Stomach (tissue), 19 donors: ENCODE measurements at places on chromosomes 12 and 14. TPM values are rescaled to one million over a fixed set of nuclear protein-coding genes. Genes with fewer than 3 reads are reported as not detected.

- DNase-seq: no peak
These were observed 25.0 kb downstream of the PRICKLE1 start for GRCh38 chr12:42564556-42564955.

Gene FGF6
- total RNA-seq: not detected

GRCh38 chr14:94485944-94486841 lies 10.2 kb upstream of the SERPINA9 start:
- DNase-seq: peak; percentile 62

DNA sequence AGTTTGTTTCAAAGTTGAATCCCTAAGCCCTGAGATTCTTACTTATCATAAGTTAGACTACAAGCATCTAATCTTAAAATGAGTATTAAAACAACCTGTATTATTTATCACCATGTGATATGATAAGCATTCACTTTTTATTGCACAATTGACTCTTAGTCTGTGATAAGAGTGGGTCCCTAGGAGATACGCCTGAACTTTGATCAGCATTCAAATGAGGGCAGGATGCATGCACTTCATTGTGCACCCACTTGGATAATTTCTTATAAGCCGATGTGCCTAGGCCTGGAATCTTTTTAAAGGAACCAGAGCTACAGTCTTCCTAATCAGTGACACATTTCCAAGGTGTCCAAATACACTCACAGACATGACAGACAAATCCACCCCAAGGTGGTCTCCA lies 31.4 kb upstream of the SPTLC2 start:
- DNase-seq: no peak

GRCh38 chr14:44370727-44371126 lies 136.4 kb downstream of the FSCB start:
- DNase-seq: no peak

Gene ADAMTS20
- total RNA-seq: 0.55 TPM

GRCh38 chr12:45880533-45880932 lies 109.8 kb downstream of the SCAF11 start:
- DNase-seq: no peak

Gene DIO3
- total RNA-seq: not detected

Gene CCDC175
- total RNA-seq: not detected

DNA sequence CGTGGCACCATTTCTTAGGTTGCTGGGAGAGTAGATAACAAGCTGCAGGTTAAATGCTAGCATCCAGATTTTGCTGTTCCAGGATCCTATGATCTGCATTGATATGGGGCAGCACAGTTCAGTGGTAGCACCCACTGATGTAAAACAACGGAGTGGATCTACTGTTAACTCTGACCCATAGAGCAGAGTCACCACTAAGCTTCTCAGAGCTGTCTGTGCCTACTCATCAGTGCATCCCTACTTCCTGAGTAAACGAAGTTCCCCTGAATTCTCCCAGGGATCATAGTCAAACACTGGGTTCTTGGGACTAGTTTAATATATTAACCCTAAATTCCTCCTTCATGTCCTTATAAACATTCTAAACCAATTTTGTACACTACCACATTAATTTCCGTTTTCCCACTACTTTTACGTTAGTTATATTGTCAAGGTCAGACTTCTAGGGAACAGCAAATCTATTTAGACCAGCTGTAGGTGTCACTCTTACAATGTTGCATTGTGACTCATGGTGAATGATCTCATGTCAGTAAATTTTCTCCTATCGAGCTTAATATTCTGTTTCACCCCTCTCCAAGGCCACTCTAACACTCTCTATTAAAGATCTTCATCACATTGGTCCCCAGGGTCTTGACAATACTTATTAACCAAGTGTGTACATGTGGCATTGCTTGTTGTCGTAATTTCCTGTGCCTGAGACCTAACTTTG lies 10.3 kb downstream of the RERGL start:
- no peak for DNase-seq

DNA sequence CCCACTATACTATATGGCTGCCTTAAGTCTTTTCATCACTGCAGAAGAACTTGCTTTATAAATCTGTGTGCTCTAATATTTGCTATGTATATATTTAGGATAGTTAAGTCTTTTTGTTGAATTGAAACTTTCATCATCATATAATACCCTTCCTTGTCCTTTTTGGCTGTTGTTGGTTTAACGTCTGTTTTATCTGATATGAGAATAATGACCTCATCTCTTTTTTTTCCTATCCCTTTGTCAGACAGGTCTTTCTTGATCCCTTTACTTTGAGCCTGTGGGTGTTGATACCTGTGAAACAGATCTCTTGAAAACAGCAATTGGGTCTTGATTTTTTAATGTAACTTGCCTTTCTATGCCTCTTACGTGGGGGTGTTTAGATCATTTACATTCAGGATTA lies 316.3 kb downstream of the TMTC2 start:
- DNase-seq: no peak

GRCh38 chr12:132276827-132277373 lies 52.5 kb downstream of the GALNT9 start:
- no peak for DNase-seq

DNA sequence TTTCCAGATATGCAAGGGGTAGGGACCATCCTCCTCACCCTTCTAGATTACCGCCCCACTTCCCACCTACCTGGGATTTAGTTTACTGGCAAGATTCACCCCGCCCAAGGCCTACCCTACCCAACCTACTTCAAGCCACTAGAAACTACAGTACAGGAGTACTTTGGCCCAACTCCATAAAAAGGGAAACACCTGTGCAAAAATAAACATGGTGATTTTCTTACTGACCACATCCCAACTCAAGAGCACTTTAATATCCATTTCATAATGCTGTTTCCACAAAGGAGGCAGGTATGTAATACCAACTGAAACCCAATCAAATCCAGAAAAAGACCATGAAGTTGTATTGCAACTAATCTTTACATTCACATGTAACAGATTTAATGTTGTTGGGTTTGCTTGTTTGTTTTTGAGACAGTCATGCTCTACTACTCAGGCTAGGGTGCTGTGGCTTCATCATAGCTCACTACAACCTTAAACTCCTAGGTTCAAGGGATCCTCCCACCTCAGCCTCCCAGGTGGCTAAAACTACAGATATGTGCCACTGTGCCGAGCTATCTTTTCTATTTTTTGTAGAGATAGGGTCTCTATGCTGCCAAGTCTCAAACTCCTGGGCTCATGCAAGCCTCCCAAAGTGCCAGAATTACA lies 41.7 kb upstream of the RAP1B start:
- DNase-seq: no peak

DNA sequence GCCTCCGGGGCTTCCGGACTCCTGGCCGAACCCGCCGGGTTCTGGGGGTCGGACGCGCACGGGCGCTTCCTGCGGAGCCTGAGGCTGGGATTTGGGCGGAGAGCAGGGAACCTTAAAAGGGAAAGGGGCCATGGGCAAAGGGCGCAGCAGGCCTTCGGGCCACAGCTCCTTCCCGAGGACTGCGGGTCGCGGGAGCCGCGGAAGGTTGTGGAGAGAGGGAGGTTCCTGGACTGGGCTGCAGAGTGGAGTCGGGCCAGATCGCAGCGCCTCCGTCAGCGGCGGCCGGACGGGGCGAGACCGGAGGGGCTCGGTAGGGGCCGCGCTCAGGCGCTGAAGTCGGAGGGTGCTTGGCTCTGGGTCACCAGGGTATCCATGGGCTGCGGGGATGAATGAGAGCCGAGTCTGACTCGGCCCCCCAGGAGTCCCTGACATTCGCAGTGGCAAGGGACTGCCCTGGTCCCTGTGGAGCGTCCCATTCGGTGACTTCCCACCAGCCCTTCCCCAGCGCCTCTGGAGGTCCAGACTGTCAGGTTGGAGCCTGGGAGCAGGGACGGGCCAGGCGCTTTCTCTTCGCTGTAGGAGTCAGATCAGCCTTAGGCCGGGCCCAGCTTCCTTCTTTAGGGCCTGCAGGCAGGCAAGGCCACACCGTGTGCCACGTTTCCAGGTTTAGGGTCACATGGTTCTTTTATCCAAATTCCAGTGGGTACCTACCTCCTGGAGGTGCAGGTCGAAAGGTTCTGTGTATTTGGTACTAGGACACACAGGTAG lies 938 bp upstream of the SLC25A29 start:
- peak; percentile 70 for DNase-seq

DNA sequence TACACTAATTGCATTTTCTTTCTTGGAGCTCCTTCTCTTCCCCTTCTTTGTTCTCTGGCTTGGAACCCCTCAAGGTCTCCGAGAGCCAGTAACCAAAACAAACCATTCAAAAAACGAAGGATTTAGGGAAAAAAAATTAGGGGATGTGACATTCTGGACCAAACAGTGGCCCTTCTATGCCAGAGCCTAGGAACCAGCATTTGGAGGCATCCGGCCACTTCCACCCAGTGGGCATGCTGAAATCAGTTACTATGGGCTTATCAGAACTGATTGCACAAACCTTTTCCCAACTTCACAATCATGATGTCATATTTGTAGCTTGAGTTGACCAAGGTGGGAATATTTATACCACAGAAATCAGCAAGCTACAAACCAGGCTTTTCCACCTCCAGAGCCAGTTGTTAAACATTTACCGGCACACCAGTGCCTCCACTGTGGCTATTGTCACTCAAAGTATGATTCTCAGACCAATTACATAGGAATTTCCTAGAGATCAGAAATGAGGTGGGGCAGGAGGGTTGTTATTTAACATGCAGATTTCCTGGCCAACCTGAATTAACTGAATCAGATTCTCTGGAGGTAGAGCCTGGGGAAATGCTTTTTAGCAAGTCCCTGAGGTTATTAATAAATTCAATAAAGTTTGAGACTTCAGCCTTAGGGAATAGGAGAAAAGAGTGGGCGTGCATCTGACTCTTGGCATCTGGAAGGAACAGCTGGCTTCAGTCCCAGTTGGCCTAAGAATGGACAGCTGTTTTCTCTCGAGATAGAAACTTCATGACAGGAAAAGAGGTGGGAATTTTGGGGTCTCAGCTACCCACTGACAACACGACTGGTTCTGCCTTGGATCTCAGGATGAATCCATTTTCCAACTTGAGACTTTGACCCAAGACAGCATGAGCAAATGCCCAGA lies 273.9 kb downstream of the ZFP36L1 start:
- DNase-seq: no peak

DNA sequence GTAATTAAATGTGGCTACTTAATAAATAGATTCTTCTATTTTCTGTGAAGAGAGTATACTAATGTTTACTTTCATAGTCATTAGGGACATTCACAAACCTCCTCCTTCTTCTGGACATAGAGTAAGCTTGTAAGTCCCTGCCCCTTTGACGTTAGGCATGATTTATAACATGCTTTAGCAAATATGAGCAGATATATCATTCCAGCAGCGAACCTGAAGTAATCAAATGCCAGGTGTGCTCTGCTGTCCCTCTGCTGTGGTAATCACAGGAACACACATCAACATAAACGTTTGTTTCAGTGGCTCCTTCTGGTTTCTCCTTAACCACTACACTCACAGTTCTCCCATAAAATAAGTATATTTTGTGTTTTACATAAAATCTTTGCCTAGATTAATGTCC lies 961.8 kb downstream of the FLRT2 start:
- peak; percentile 12 for DNase-seq

Gene SPX
- not detected for total RNA-seq

- DNase-seq: no peak
These were observed 334.3 kb upstream of the OR4E1 start for GRCh38 chr14:22007784-22008412.

DNA sequence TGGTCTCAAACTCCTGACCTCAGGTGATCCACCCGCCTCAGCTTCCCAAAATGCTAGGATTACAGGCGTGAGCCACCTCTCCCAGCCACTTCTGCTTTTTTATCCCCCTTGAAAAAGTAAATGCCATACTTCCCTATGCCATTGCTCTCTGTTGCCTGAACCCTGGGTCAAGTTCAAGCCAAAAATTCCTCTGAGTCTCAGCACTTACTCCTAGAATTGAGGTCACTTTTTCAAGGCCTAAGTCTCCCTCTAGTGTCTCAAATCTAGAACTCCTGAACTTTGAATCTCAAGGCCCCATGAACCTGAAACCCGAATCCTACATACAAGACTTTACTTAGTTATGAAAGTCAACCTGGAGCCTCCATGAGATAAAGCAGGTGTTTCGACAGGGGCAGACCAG lies 1.4 kb upstream of the APOBEC1 start:
- DNase-seq: peak; percentile 21

DNA sequence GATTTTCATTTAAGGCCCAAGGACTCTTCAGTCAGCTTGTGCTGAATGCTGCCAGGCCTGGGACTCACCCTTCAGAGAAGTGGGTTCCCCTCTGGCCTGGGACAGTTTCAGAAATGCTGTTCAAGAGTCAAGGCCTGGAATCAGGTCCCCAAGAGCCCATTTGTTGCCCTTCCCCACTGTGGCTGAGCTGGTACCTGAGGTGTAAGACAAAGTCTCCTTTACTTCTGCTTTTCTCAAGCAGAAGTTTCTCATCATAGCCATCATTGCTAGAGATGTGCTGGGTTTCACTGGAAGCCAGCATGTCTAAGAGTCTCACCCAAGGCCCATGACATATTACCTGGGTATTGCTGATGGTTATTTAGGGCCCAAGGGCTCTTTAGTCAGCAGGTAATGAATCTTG lies 8.9 kb downstream of the FANCM start:
- DNase-seq: no peak

- DNase-seq: no peak
These were observed 19.2 kb downstream of the CLIP1 start for GRCh38 chr12:122403115-122403770.

- peak; percentile 68 for DNase-seq
These were observed 77.2 kb downstream of the SERPINA3 start for GRCh38 chr14:94689218-94689984.
